ENCODE measurements at places on chromosomes 13 and 19.

GRCh38 chr19:35109395-35110112, 6.1 kb upstream of the FXYD3 start:
- DNase-seq = no peak

DNA sequence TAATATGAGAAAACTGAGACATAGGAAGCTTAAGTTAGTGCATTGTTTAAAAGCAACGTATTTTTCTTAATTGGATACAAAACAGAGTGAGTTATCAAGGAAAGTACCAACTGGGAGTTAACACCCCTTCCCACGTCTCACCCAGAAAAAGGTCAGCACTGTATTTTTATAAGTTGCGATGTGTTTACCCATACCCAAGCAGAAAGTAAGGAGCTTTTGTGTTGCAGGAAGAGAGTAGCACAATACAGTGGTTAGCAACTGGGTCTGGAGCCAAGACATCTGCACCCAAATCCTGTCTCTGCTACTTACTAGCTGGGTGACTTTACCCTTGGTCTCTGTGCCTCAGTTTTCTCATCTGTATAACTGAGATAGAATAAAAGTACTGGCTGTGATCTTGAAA, 34.3 kb downstream of the FAM216B start:
- DNase-seq = no peak

DNA sequence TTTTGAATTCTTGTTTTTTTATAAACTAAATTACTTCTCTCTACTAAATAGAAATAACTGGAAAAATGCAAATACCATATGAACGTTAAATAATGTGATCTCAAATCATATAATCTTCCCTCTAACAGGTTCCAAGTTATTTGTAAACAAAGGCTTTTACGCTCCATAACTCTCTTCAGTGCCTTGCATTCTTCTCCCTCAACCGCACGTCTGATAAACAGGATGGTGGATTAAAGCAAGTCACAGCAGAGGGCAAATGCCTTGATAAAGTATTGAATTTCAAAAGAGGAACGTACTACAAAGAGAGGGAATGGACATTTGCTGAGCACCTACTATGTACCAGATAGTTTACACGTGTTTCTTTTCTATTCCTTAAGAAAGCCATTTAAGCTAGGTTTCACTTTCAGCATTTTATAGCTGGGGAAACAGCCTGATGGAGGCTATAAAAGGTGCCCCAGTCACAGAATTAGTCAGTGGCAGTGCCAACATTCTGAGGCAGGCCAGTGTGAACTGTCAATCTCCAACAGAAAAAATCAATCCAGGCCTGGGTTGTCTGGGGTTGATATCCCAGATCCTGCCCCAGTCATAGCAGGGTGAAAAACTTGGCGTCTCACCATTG, 15.8 kb downstream of the MRPS31 start:
- DNase-seq = no peak

DNA sequence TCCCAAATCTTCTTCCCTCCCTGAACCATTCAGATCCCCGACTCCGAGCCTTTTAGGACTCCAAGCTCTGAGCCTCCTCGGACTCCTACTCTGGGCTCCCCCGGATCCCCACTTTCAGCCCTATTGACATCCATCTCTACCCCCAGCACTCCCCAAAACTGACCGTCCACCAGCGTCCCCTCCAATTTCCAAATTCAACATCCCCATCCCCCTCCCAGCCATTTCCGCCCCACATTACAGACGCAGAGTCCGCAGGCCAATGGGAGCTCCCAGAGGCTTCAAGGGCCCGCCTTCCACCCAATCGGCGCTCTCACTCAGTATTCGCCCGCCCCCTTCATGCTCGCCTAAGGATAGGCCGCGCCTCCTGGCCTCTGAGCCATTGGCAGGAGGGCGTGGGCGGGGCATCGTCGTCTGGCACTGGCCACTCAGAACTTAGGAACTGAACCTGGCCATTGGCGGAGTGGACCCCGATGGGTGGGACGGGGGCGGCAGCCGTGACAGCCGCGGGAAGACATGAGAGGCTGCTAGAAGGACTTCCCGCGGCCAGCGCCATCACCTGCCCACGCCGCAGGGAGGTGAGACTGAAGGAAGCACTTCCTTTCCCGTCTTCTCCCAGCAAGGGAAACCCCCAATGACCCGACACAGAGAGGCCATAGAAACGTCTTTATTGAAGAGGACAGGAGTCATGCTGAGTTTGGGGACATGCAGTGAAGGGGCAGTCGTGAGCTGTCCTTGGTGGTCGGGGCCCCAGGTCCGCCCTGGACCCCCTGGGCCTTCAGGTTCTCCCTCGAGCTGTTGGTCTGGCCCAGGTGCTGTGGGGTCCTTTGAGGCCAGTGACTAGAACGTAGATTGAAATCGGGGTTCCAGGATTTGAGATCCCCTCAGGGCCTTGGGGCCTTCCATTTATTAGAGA, at the start of gene ALKBH6:
TSS of gene ALKBH6 (minus strand) at position 202 of the 913 bp plus-strand sequence. CDS start 816 bp downstream, outside the sequence.
- DNase-seq = peak; percentile 100

DNA sequence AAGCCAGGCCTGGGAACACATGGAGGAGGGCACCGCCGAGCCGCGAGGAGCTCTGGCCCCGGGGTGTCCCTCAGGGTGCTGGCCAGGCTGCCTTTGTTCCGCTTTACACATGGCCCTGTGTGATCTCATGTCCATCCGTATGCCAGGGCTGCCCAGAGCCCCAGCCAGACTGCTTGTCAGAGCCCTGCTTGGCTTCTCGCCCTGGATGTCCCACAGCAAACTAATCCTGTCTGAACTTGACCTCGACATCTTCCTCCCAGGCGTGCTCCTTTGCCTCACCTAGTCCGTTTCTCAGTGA, 14.3 kb downstream of the BCKDHA start:
- no peak for DNase-seq

DNA sequence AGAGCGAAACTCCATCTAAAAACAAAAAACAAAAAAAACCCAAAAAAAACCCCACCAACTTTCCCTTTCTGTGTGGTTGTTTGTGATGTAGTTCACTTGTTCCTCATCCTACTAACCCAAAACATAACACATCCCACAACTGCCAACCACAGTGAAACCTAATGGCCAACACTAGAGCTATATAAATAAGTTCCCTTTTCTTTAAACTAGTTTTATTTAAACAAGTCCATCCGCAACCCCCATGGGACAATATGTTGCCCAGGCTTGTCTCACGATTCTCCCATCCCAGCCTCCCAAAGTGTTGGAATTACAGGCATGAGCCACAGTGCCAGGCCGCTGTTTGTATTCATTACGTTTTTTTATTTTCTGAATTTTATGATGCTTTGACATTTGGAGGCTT, 71.2 kb upstream of the ADGRE5 start:
- DNase-seq = no peak

DNA sequence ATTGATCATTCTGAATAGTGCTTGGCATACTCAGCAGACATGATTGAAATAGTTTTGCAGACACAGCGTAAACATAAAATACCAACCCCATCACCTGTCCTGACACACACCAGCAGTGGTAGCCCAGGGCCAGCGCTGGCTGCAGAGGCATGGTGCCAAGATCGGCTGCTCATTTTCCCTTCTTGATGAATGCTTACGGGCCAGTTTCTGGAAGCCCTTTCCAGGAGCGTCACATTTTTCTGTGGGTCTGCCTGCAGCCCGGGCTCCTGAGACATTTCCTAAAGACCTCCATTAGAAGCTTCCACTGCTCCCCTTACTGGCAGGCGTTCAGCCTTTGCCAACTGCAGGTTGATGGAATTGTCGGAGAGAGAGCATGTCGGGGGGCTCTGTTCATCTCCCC, 48.6 kb downstream of the CHST8 start:
- no peak for DNase-seq

GRCh38 chr13:22451327-22451741, 729.4 kb upstream of the SGCG start:
- no peak for DNase-seq
